ENCODE measurements at places on chromosomes 3 and 15.

DNA sequence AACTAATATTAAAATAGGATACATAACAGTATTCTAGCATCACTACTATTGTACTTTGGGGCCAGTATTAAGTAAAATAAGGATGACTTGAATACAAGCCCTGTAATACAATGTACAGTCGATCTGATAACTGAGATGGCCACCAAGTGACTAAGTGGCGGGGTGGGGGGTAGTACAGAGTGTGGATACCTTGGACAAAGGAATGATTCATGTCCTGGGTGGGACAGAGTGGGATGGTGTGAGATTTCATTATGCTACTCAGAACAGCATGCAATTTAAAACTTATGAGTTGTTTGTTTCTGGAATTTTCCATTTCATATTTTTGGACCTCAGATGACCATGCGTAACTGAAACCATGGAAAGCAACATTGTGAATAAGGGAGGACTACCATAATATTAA is 46.0 kb downstream of the SLC7A14 start:
- no peak for DNase-seq

GRCh38 chr3:64493149-64493548 is 194.7 kb downstream of the ADAMTS9 start:
- DNase-seq = no peak

DNA sequence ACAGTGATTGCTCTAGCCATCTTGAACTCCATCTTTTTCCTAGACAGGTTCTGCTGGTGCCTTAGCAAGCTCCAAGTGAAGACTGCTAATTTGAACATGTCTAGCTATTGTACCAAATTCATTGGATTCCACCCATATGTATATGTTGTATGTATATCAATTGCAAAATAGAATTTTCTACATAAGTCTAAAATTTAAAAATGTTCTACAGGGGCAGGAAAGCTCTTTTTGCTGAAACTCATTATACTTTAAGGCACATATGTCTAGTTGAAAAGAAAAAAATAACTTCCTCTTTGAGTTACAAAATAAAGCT is 845.3 kb downstream of the MCTP2 start:
- no peak for DNase-seq

GRCh38 chr3:137008131-137008530 is 50.3 kb downstream of the IL20RB start:
- no peak for DNase-seq

DNA sequence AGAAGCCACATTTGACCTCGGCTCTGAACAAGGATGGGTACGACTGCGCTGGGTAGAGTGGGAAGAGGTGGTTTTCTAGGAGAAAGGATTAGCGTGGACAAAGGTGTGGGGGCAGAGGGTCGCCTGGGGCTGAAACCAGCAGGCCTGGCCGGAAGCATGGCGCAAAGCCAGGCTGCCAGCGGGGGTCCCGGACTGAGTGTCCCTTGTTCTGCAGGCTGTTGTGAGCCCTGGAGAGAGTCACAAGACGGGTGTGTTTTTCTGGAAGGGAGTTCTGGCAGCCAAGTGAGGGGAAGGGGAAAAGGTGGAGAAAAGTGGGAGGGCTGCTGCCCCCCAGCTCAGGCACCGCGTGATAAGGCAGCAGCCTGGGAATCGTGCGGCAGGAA is 98.5 kb upstream of the MEF2A start:
- no peak for DNase-seq

- DNase-seq = no peak
Observed at GRCh38 chr3:55721716-55722484, 234.8 kb upstream of the WNT5A start.

GRCh38 chr15:75313116-75313845 is 22.6 kb upstream of the COMMD4 start:
- no peak for DNase-seq

DNA sequence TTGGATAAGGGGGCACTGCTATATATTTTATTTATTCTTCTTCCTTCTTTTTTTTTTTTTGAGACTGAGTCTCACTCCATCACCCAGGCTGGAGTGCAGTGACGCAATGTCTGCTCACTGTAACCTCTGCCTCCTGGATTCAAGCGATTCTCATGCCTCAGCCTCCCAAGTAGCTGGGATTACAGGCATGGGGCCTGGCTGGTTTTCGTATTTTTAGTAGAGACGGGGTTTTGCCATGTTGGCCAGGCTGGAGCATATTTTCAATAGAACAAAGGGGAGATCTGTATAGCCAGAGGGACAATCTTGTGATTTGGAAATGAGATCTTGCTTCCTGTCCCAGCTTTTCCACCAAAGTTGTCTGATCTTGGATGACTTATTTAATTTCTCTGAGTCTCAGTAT is 133.1 kb upstream of the ABHD17C start:
- DNase-seq = no peak

DNA sequence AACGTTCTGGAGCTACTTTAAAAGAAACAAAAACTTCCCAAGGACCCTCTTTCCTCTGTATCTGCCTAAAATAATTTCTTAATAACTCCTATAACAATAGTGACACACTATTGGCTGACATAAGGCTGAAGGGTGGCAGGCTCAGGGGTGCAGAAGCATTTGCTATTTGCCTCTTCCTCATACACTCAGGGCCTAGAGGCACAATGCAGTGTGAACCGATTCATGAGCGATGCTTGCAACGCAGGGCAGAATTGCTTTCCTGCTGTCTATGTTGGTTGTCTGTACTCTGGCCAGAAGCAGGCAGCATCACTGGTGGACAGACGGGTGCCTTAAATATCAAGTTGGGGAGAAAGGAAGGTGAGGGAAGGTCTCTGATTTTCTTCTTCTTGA is 157.4 kb downstream of the AGBL1 start:
- DNase-seq = no peak

DNA sequence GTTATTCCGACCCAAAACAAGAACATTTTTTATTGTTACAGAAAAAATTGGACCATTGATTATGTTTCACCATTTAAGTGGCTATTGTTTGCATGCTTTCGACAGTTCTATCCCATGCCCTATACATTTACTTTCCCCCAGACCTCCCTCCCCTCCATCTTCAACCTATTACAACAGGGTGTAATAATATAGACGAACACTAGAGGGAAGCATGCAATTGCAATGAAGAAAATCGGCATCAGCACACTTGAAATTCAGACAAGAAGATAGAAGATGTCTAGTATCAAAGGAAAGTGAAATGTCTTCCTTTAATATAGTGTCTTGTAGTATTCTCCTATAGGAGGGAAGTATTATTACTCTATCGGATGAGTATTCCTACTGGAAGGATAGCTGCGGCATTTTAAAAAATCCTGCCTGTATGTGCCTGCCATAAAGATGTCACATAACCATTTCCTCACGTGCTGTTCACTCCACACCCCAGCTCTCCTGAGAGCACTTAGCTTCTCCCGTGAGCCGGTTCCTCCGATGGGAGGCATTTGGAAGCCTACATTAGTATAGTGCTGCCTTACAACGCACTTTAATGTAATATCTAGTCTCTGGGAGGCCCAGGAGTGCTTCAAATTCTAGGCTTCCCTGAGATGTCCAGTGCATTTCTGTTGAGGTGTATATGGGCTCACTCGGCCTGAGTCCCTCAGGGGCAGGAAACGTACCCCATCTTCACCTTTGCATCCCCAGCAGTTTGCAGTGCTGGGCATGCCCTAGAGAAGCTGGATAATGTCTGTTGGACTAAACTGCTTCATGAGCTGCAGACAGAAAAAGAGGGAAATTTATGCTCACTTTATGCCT is 17.8 kb upstream of the ERICH6 start:
- DNase-seq = peak; percentile 24

- no peak for DNase-seq
Observed at GRCh38 chr15:40150163-40150925, 10.5 kb upstream of the BUB1B start.

DNA sequence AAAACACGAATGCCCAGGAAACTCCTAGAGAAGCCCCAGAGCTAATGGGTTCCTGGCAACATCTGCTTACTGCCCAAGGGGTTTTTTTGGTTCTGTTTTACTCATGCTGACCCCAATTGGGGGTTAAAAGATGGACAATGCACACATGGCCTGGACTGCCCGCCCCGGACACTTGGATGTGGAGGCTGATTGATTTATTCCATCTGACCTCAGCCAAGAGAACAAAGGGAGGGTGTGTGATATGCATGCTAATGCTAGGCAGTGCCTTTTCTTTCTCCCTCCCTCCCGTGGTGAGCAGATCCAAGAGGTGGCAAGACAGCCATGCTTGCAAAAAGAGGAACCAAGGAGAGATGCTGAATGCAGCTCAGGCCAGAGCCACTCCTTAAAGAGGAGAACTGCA is 3.3 kb upstream of the LRTM1 start:
- no peak for DNase-seq

DNA sequence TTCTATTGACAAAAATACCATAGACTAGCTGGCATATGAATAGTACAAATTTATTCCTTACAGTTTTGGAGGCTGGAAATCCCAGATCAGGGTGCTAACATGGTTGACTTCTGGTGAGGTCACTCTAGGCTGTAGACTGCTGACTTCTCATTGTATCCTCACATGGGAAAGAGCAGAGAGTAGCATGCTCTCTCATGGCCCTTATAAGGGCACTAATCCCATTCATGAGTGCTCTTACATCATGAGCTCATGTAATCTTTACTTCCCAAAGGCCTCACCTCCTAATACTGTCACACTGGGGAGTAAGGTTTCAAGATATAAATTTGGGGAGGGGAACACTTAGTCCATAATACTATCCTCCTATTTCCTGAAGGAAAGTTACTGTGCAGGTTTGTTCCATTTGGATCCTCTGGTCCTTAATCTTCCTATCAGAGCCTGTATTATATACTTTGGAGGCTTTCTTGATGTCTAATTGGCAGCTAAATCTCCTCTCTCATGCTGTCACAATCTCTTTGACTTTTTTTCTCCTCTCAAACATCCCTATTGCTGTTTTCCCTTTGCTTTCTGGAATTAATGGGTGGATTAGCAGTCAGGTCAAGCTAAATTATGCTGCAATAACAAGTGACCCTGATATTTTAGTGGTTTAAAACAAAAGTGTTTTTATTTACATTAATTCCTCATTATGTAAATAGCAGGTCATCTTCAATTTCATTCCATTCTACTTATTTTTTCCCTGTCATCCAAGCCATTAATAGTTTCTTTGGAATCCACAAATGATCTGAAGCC is 23.1 kb upstream of the LEKR1 start:
- DNase-seq = no peak

GRCh38 chr3:37712421-37712820 is 149.3 kb upstream of the CTDSPL start:
- DNase-seq = no peak

- DNase-seq = no peak
Observed at GRCh38 chr15:83112233-83112955, 4.9 kb downstream of the TM6SF1 start.

DNA sequence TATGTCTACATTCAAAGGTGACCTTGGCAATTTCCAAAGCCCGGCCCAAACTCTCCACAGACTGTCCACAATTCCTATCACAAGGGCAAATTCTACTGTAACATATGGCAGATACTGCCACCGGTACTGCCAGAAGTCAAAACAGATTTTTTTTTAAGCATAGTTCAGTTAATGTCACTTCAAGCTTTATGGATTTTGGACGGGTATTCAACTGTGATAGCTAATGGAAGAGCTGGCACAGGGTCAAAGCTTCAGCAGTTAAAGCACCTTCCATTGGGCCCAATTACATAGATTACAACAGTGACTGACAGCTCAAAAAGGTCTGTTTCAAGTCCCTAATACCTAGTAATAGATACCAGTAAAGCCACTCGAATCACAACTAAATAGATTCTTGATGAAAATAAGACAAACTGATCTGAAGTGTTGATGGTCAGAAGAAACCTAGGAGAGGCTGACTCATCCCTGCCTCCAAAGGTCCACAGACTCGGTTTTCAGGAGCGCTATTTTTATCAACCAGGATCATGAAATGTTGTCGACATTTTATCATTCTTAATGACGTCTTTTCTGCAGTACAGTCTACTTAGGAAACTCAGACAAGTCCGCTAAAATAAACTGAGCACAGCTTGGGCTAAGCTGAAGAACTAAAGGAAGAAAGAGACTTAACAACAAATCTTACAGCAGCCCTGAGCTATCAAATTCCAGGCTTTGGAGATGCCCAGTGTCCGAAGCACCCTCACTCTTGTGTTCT is 38.7 kb downstream of the ANXA2 start:
- peak; percentile 57 for DNase-seq

- DNase-seq = no peak
Observed at GRCh38 chr3:168709073-168709472, 613.3 kb upstream of the GOLIM4 start.

GRCh38 chr3:64828276-64828675 is 140.5 kb upstream of the ADAMTS9 start:
- DNase-seq = no peak

- DNase-seq = no peak
Observed at GRCh38 chr15:35705884-35706585, 160.1 kb upstream of the DPH6 start.

DNA sequence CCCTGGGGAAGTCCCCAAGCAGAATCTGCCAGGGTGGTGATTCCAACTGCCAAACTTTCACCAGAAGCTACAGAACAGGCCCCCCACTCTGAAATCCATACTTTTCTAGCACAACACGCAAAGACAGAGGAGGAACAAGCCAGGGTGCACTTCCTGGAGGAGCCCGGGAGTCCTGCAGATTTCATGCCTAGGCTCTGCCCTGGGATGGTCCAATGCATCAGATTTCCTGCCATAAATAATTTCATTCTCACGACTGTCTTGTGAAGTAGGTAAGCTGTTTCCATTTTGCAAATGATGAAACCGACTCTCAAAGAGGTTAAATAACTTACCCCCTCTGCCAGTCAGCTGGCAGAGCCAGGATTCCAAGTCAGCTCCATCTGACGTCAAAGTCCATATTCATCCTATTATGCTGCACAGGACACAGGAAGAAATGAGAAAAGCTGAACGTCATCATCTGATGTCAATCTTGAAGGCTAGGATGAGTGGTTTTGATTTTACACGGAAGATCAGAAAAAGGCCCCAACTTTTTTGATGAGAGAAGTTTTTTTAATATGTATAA is 134.8 kb upstream of the IGF1R start:
- no peak for DNase-seq

DNA sequence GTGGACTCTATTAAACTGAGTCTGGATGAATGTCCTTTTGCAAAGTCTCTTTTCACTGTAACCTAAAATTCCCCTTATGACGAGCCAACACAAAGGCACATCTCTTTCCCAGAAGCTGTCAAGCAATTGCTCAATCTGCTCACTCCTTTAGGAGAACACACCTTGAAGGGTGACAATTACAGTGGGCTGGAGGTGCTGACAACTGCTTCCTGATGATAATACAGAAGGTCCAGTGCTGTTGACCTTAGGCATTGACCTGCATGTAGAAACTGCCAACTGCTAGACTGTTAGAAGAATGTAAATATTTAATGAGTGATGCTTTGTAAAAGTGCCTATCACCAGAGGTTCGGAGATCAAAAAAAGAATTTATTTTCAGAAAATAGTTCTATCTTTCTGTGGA is 757.7 kb downstream of the GRM7 start:
- DNase-seq = no peak

Data from NCI-H187 (cell line).